CD4-positive, alpha-beta T cell treated with Interleukin-6 at 100 ng/mL for 8 hours (primary cell): ENCODE measurements at places on chromosomes 1 and 21.

GRCh38 chr1:18707696-18708257 lies 77.1 kb downstream of the PAX7 start:
- no peak for DNase-seq

GRCh38 chr21:46111857-46112724 lies 14.2 kb downstream of the COL6A2 start:
- DNase-seq, result no peak

- no peak for DNase-seq
Measured at GRCh38 chr1:156711011-156711817, 5.8 kb upstream of the CRABP2 start.

DNA sequence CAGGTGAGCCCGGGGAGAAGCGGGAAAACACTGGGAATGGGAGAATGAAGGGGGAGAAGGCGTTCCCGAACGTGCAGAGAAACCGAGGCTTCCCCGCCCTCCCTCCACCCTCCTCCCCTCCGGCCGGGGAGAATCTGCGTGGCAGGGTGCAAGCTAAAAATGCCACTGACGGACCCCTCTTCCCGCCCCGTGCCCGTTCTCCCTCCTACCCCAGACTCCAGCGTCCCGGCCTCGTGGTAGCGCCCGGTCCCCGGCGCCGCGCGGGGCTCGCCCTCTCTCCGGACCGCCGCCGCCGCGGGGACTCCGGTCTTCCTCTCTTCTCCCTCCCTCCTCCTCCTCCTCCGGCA lies 81.6 kb upstream of the AK4 start:
- DNase-seq, result no peak

GRCh38 chr1:160925652-160926244 lies 28.9 kb downstream of the ITLN2 start:
- no peak for DNase-seq

DNA sequence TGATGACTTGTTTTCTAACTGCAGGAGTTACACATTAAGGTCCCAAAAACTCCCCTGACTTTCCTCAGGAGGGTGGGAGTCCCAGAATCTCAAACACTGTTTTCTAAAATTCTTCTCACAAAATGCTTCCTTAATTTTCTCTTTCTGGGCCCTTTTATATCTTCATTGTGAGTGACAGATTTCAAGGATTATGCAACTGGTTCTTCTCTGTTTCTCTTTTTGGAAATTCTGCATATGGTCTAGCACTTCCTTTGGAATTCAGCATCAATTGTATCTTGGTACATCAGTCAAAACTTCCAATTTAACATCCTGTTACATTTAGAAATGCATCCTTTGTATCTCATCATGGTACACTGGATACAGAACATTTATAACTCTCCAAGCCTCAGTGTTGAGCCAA lies 59.7 kb downstream of the LMO4 start:
- DNase-seq, result no peak

- no peak for DNase-seq
Measured at GRCh38 chr1:243765676-243766075, 84.4 kb downstream of the AKT3 start.

- no peak for DNase-seq
Measured at GRCh38 chr1:204094856-204095634, 22.1 kb downstream of the SOX13 start.

GRCh38 chr1:167238713-167239112 lies 18.0 kb downstream of the POU2F1 start:
- no peak for DNase-seq

DNA sequence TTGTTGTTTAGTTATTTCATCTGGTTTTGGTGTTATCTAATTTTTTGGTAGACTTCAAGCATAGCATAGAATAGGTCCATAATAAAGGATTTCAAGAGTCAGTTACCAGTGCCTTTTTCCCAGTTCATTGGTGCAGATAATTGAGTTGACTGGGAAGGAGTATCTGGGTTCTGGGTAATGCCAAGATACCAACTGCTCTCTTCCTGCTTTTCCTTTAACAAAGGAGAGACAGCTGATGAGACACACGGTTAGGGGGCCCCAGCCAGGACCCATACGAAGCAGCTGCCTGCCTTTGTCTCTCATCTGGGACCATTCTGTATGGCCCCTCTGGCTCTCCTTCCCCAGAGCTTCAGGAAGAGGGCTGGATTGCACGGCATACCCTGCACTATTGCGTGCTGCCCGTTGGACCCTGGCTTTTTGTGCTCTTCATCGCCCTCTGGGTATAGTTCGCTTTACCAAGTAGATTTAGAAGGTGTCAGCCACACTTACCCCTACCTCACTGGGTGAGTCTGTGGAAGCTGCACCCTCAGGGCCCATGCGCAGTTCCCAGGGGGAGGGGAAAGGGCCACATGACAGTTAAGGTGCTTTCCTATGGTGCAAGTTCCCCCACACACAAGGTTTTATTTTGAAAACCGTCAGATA lies 7.0 kb downstream of the NAV1 start:
- no peak for DNase-seq

- no peak for DNase-seq
Measured at GRCh38 chr1:69527273-69527672, 40.4 kb upstream of the LRRC7 start.

DNA sequence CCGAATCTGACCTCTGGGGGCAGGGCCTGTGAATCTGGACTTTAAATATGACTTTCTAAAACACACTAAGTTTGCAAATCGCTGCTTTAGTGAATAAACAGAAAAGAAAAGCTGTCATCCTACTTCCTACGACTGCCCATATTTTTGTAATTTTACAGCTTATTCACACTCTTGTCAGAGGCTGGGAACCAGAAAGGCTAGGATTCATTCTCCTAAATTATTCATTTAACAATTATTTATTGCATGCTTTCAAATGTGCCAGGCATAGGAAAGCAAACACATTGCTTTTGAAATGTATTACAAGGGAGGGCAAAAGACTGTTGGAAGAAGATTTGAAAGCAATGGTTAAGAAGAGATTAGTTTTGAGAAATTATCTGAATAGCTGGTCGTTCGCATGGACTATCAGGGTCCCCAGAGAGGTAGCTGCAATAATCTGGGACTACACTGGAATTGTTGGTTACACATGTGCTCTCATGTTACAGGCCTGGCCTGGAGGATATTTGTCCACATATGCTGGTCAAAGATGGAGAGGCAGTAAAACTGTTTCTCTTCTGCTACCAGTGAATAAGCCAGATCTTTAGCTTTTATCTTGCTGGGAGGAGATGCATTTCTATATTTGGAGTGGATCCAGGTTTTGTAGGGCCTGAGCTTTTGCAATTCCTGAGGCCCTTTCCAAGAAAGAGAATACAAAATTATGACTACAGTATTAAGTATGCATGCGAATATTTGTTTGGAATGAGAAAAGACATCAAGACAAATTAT lies 29.6 kb upstream of the SFPQ start:
- no peak for DNase-seq

- DNase-seq, result no peak
Measured at GRCh38 chr1:34889705-34890104, 30.2 kb upstream of the SMIM12 start.

DNA sequence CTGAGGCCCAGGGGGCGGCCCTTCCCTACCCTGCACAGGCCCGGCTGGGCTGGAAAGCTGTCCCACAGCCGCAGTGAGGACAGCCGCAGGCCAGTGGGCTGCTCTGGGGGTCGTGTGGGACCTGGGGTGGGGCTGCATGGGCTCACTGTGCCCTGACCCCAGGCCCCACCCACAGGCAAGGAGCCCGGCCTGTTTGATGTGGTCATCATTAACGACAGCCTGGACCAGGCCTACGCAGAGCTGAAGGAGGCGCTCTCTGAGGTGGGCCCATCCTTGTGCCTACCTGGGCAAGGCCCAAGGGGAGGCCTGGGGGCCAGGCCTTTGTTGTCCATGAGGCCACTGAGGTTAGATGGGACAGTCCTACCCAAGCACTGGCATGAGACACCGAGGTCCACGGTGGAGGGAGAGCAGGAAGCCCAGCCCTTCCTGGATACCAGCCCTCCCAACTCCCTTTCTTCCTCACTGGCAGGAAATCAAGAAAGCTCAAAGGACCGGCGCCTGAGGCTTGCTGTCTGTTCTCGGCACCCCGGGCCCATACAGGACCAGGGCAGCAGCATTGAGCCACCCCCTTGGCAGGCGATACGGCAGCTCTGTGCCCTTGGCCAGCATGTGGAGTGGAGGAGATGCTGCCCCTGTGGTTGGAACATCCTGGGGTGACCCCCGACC lies 1.4 kb upstream of the GJC2 start:
- DNase-seq, result no peak

DNA sequence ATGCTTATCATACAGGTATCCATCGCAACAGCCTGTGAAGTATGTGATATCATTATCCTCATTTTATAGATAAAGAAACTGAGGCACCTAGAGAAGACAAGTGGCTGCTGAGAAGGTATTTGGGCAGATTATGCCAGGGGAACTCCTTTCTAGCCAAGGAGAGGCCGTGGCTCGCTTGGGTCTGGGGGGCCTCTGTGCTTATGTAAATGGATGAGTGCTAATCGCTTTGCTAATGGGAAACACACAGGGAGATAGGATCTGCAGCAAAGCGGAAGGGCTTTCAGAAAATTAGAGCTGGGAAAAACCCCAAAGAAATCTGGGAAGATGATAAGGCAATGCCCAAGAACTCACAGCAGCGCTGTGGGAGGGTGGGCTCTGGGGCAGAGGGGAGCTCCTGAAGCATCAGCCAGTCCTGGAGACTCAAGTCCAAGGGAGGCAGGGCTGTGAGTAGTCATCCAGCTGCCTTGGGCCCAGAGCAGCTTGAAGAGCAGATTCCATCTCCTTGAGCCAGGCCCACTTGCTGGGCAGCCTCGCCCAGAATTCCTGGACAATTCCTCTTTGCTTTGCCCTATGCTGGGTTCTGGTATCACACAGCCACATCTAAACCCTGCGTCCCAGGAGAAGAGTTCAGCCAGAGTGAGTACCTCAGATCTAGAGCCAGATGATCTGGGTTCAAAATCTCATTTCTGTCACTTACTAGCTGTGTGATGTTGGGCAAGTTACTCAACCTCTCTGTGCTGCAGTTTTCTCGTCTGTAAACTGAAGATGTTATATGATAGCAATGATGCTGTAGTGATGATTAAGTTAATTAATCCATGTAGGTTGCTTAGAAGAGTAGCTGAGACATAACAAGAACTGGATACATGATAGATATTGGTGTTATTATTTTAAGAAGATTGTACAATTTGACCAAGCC lies 36.7 kb downstream of the FOXD2 start:
- no peak for DNase-seq

DNA sequence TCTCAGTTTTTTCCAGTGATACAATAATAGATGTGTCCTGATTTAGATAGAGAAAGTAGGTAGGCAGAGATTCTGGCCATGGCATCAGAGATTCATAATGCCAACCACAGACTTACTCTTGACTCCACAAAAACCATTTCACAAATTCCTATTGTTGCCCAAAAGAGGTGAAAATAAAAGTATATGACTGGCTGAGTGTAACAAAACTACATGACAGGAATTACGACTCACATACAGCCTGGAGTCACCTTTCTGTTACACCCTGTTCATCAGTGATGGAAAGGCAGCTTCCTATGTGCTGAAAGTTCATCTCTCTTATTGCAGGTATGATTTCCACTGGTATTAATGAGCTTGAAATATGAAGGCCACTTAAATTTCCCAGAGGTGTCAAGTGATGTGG lies 72.3 kb downstream of the MPZL1 start:
- no peak for DNase-seq

DNA sequence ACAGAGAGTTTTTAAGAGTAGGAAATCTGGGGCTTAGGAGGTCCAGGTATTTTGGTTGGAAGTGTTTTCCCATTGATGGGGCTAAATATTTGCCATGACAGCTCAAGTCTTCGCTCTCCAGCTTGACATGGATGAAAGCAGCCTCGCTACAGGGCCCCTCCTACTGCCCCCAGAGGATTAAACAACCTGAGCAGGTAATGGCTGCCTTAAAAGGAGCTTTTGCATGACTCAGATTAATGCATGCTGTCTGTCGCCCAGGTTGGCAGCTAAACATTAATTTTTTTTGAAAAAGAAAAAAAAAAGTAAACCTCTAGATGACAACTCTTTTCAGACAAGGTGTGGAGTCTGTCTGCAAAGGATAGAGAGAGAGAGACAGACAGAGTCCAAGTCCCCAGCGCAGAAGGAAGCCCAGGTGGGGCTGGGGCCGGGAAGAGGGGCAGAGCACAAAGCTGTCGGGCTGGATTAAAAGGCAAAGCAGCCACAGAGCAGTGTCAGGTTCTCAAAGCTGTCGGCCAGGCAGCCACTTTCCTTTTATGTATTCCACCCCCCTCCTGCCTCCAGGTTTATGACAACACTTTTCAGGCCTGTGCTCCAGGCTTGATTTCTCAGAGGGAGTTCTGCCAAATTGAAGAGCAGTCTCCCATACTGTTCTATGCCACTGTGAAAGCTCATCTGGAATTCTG lies 127.9 kb downstream of the CLIC6 start:
- no peak for DNase-seq

DNA sequence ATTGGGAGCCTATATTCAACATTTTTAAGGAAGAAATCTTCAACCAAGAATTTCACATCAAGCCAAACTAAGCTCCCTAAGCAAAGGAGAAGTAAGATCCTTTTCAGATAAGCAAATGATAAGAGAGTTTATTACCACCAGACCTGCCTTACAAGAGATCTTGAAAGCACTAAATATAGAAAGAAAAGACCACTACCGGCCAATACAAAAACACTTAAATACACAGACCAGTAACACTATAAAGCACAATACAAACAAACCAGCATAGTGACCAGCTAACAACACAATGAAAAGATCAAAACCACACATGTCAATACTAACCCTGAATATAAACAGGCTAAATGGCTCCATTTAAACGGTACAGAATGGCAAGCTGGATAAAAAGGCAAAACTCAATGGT lies 165.4 kb downstream of the MRPL39 start:
- no peak for DNase-seq

GRCh38 chr1:28031173-28031572 lies 57.2 kb downstream of the EYA3 start:
- DNase-seq, result no peak

DNA sequence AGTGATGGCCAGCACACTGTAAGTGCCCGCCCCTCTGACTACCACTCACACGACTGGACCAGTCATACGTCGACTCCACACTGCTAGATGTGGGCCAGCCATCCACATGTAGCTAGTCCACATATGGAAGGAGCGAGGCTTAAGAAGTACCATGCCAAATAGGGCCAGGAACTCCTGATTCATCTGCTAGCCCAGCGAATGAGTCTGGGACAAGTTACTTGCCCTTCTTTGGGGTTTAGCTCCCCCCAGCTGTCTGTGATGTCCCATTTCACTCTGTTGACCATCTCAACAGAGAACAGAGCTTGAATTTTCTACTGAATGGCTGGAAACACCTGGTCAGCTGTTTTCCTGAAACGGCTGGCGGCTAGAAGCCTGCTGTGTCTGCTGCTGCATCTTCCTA lies 5.8 kb downstream of the CSRP1 start:
- DNase-seq, result no peak

DNA sequence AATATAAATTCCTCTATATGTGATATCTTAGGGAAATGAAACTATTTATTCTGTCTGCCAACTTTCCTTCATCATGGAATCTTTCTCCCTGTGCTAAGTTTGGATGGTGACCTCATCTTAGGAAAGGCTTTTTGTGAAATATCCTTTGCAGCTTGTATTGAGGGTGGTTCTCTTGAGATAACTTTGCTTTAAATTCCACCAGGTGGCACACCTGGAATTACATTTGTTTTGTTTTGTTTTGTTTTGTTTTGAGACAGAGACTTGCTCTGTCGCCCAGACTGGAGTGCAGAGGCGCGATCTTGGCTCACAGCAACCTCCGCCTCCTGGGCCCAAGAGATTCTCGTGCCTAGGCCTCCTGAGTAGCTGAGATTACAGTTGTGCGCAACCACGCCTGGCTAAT lies 7.6 kb upstream of the CD1A start:
- DNase-seq, result no peak
